SK-N-SH (cell line): ENCODE measurements at places on chromosomes 16 and 17. TPM values are rescaled to one million over a fixed set of nuclear protein-coding genes. Genes with fewer than 3 reads are reported as not detected.

- no peak for DNase-seq
Observed at GRCh38 chr17:57485916-57486881, 229.9 kb downstream of the MSI2 start.

DNA sequence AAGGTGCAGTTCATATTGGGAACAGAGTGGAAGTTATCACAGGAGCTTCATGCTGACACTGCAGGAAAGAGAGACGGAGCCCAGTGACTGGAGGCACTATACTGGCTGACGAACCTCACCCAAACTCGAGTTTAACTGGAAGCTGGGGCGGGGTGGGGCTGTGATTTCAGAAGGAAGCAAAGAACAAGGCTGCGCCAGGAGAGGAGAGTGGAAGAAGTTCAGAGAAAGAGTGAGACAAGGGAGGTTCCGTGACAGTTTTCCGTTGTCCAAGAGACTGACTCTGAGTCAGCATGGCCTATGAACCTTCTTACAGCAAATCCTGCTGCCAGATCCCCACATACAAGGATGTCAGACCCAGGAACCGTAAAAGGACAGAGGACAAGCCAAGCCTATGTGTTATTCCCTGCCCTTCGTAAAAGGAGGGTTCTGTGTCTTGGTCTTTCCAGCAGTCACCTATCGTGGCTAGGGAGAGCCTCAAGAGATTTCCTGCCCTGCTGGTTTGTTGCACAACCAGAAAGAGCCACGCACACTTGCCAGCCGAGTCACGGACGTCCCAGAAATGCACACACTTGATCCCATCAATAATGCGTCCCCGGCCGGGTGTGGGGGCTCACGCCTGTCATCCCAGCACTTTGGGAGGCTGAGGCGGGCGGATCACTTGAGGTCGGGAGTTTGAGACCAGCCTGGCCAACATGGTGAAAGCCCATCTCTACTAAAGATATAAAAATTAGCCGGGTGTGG is 5.1 kb downstream of the PITPNA start:
- DNase-seq: no peak

DNA sequence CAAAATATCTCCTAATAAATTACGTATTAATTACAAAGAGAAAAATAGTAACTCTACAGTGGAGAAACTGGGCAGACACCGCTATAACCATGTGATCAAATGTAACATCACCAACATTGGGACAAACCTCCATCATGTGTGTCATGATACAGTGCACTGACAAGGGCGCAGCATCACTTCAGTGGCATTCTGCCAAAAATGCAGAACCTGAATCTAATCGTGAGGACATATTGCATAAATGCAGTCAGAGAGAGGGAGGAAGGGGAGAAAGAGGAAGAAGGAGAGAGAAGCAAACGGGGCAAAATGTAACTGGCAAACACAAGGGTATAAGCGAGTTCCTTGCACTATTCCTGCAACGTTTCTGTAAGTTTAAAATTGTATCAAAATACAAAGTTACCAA is 74.2 kb upstream of the MARCHF10 start:
- DNase-seq: no peak

DNA sequence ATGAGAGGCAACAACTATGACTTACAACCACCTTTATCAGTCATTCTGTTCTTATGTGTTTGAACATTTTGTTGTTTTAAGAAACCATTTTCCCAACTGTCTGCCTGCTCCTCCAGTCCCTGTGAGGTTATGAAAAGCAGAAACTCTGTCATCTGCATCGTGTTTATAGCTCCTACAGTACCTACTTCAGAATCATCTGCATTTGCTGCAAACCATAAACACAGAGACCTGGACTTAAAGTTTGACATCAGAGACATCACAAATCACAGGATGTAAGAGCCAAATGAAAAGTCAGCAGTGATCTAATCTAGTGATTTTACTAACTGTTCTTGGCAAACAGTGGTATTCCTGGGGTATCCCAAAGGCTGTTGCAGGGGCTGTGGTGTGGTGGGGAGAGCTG is 55.2 kb downstream of the CDH11 start:
- no peak for DNase-seq

- no peak for DNase-seq
Observed at GRCh38 chr16:72961863-72962262, 86.1 kb downstream of the ZFHX3 start.

GRCh38 chr16:24036614-24037013 is 200.8 kb downstream of the PRKCB start:
- peak; percentile 79 for DNase-seq

DNA sequence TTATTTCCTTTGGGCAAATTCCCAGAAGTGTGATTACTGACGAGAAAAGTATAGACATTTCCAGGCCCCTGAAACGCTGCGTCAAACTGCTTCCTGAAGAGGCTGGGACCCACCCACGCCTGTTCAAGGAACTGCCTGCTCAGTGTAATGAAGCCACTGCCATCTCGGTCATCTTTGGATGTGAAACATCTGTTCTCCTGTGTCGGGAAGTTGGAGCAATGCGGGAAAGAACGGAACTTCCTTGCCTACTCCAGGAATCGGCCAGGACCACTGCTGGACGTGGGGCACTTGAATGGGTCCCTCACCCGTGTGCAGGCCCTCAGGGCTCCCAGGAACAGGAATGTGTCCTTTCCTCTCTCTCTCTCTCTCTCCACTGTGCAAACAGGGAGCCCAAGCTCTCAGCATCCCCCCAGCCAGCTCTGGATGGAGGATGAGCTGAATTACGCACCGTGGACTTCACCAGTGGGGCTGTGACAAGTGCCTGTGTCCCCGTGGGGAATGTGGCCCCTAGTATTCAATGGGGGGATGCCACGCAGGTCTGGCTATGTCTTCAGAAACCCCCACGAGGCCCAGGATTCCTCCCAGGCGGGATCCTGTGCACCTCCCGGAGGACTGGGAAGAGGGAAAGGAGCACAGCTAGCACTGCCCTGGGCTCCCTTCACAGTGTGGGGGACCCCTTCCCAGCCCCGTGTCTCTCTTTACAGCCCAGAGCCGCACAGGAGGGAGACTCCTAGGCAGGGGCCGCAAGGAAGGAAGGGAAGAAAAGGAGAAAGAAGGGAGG is 18.3 kb upstream of the LITAF start:
- DNase-seq: no peak

- no peak for DNase-seq
Observed at GRCh38 chr16:30771726-30772125, 9.6 kb downstream of the RNF40 start.

DNA sequence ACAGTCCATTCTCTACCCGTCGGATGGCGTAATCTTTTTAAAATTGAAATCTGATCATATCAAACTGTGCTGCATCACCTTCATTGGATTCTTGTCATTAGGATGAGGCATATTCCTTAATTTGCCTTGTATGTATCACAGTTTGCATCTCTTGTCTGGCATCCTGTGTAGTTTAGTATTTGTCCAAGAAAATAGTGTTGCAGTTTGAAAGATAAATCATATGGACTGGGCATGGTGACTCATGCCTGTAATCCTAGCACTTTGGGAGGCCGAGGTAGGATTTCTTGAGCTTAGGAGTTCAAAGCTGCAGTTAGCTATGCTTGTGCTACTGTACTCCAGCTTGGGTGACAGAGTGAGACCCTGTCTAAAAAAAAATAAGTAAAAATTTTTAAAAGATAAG is 5.8 kb upstream of the RSL1D1 start:
- no peak for DNase-seq

GRCh38 chr17:48106802-48107136 is 797 bp upstream of the SNX11 start:
- DNase-seq: no peak

DNA sequence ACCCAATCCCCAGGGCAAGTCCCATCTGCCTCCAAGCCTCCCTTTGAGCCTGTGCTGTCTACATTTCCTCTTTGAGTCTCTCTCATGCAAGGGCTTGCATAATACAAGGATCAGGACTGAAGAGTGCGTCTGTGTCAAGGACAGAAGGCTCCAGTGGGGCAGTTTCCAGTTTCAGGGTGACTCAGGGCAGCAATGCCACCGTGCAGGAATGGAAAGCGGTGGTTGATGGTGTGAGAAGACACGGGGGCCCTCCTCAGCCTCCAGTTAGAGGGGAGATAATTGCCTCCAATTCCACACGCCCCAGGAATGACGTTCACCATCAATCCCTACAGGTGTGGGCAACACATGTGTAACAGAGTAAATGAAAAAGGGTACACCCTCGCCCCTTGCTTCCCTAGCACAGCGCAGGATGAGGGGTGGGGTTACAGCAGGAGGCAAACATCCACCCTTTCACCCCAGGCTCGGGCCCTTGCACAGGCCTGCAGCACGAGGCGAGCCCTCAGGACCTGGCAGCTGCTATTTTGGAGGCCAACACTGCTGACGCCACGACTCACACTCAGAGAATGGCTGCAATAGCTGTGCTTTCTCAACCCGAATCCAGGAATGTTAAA is 24.8 kb upstream of the SLC25A19 start:
- DNase-seq: no peak

DNA sequence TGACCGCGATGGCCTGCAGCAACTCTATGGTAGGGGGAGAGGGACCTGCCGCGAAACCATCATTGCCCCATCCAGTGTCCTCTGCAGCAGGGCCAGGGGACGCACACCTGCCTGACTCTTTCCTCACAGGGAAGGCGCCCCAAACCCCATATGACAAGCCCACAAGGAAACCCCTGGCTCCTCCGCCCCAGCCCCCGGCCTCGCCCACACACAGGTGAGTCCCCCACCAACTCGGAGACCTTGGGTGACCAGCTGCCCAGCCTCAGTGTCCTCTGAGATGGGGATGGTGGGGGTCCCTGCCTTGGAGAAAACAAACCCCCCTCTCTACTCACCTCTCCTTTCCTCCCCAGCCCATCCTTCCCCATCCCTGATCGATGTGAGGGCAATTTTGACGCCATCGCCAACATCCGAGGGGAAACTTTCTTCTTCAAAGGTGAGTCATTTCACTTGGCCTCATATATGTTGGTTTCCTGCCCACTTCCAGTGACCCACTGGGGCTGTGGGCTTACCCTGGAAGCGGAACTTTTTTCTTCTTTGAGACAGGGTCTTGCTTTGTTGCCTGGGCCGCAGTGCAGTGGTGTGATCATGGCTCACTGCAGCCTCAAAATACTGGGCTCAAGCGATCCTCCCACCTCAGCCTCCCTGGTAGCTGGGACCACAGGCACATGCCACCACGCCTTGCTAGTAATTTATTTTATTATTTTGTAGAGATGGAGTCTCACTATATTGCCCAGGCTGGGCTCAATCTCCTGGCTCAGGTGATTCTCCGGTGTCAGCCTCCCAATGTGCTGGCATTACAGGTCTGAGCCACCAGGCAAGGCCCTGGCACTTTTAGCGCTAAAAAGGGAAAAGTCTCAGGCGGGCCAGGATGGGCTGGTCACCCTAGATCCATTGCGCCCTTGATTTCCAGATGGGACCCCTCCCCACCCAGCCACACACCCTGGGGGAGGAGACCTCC is 8.0 kb upstream of the IL32 start:
- no peak for DNase-seq

- DNase-seq: no peak
Observed at GRCh38 chr17:18324140-18325050, 9.3 kb downstream of the SMCR8 start.

- no peak for DNase-seq
Observed at GRCh38 chr17:77417575-77417974, 276.8 kb downstream of the SEC14L1 start.

DNA sequence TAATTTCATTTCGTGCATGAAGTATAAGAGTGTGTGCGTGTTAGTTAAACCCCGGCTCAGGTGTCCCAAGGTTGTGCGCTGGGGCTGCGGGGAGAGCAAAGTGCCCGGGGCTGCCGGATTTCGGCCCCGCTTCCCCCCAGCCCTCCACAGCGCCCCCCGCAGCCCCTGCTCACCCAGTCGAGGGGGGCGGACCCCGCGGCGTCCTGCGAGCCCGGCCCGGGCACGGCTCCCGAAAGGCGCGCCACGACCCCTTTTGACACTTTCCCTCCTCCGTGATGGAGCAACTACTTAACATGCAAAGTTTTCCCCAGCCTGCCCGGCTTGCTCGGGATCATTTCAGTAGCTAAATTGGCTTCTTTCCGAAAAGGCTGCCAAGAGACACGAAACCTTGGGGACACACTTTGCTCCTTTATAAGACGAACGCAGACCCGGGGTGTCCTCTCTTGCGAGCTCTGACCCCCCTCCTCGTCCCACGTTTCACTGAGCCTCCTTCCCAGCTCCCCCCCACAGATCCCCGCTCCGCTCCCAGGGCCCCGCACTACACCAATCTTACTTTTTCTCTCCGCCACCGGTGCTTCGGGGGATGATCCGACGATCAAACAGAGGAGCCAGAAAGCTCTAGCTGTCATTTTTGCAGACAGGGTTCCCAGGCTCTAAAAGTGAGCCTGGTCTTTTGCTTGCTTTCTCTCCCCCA is 552 bp downstream of the C17orf58 start:
- DNase-seq: peak; percentile 81

- no peak for DNase-seq
Observed at GRCh38 chr17:79991924-79992648, 43.6 kb downstream of the TBC1D16 start.

- DNase-seq: no peak
Observed at GRCh38 chr16:83887080-83887479, 11.8 kb upstream of the MLYCD start.

DNA sequence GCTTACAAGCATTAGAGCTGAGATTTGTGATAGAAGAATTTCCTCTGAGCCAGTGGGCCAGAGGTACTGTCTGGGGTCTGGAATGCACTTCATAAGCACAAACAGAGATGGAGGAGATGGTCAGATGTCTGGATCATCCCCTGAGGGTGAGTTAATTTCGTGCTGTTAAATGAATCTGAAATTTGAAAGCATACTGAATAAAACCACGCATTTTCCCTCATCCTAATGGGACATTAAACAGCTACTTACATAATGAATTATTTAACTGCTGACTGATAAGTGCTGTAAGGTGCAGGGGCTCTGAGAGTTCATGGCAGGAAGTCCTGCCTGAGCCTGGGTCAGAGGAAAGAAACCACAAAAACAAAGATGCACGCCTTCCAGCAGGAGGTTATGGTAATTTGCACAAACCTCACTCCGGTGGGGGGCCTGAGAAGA is 136.3 kb upstream of the XYLT1 start:
- DNase-seq: peak; percentile 47

DNA sequence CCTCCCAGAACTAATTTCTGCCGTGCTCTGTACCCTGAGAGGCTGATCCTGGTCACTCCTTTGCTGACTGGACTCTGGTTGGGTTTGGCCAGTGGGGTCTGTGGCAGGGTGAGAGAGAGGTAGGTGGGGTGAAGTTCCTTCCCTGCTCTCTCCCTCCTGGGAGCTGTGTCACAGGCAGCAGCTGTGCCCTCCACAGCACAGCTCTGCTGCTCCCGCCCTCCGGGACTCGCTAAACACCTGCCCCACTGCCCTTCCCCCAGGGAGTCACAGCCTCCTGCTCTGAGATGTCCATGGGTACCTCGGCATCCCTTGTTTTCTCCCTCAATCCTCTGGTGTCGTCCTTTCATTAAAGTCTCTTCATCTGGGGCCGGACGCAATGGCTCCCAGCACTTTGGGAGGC is 66.4 kb downstream of the SRCIN1 start:
- DNase-seq: no peak

- DNase-seq: no peak
Observed at GRCh38 chr17:80212962-80213642, 7.0 kb downstream of the SGSH start.

CDRT15L2 gene
- polyA plus RNA-seq: not detected in 2 replicates

CIITA gene
- 0.15 and 0.23 TPM in 2 replicates for polyA plus RNA-seq

TNP2 gene
- not detected in 2 replicates for polyA plus RNA-seq

NUDT7 gene
- polyA plus RNA-seq: 11.4 and 14.9 TPM in 2 replicates

MARF1 gene
- 10.3 TPM in 2 replicates for polyA plus RNA-seq

FBXO39 gene
- not detected in 2 replicates for polyA plus RNA-seq

MRPL10 gene
- polyA plus RNA-seq: 133 and 136 TPM in 2 replicates
